ENCODE measurements at places on chromosomes 6 and 20. TPM values are rescaled to one million over a fixed set of nuclear protein-coding genes. Genes with fewer than 3 reads are reported as not detected.

DNA sequence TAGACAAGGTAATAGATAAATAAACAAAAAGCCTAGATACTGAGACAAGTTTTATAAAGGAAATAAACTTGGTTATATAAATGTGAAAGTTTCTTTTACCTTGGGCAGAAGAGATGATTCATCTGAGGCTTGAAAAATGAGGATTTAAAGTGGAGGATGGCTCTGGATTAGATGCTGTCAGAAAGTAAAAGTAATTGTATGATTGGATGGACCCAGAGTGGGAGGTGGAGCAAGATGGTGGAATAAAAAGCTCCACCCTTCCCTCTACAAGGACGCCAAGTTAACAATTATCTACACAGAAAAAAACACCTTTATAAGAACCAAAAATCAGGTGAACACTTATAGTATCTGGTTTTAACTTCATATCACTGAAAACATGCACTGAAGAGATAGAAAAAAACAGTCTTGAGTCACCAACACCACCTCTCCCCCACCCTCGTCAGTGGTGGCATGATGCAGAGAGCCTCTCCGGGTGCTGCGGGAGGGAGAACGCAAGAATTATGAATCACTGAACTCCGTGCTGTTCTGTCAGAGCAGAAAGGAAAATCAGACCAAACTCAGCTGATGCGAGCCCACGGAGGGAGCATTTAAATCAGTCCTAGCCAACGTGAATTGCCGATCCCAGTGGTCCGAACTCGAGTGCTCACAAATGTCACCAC lies 84.7 kb upstream of the GJE1 start:
- no peak for DNase-seq

- DNase-seq, result no peak
These were observed 27.6 kb upstream of the SSTR4 start for GRCh38 chr20:23007462-23007861.

The PABPC1L gene
- total RNA-seq, result 103 TPM

GRCh38 chr6:156618600-156619205 lies 158.5 kb upstream of the ARID1B start:
- peak; percentile 45 for DNase-seq

Measured in activated CD4-positive, alpha-beta T cell treated with anti-CD3 and anti-CD28 coated beads, Interleukin-2, amount 10 ng/mL, durations not matched to agents 24 days and 14 days (primary cell).